NCI-H1105 (cell line): ENCODE measurements at places on chromosomes 3 and 15.

- DNase-seq, result no peak
Observed at GRCh38 chr3:47399531-47400270, 18.9 kb downstream of the PTPN23 start.

- no peak for DNase-seq
Observed at GRCh38 chr3:69008980-69009379, 4.5 kb downstream of the EOGT start.

GRCh38 chr3:190238871-190239270 is 83.4 kb downstream of the CLDN1 start:
- no peak for DNase-seq

- DNase-seq, result no peak
Observed at GRCh38 chr3:73727117-73727821, 102.5 kb upstream of the PDZRN3 start.

DNA sequence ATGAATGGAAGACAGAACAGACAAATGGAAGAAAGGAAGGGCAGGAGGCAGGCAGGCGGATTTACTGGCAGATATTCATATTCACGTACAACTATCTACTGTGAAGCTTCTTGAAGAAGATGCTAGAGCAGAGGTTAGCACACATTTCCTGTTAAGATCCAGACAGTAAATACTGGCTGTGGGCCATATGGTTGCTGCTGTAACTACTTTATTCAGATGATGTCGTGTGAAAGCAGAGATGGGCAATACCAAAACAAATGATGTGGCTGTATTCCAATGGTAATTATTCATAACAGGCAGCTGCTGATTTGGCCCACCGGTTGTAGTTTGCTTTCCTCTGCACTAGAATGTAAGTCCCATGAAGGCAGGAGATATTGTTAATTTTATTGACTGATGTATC is 115.7 kb upstream of the PRTG start:
- no peak for DNase-seq

DNA sequence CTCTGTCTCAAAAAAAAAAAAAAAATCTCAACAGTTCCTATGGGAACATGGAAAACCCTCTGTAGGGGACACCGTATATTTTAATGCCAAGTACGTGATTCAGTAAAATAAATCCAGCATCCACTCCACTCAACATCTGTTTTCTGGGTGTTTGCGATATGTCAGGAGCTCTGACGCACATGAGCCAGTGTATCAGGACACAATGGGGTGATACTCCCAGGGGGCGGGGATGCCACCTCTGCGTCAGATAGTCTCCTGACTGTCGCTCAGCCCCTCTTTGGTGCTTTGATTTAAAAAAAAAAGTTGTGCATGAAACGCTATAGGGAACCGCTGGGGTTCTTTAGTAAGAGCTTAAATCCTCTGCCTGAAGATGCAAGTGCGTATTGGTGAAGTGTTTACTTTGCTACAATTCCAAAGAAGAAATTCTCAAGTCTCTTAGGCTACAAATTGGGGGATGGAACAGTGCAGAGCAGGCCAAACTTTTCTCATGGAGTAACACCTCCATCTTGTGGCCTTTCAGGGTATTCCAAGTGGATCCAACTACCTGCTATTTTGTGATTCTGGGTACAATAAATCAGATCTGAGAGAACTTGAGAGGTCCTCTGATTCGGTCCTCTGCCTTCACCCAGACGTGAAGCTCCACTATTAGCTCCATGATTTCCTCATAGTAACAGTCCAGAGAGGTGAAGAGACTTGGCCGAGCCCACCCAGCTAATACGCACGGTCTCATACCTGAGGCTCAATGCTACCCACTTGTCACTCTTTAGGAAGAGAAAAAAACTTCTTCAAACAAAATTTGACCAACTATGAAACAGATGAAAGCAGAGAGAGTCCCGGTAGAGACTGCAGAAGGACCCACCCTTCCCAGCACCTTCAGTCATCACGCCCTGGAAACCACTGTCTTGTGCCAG is 9.3 kb upstream of the NR2E3 start:
- DNase-seq, result peak; percentile 53

- DNase-seq, result no peak
Observed at GRCh38 chr3:170038434-170039110, 777 bp downstream of the GPR160 start.

DNA sequence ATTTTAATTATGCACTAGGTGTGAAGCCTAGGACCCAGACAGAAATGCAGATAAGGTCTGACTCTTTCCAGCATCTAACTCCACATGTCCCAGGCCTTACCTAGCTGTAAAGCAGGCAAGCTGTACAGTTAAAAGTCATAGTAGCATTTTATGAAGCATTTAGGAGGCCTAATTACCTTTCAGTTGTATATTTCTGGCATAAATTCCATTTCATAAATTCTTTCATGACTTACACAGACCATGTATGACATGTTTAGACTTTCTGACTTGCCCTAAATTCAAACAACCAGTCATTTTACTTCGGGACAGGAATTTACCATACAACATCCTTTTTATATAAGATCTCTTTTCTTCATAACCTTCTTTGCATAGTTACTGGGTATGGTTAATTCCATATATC is 35.3 kb upstream of the THUMPD3 start:
- DNase-seq, result no peak

GRCh38 chr3:149243540-149243939 is 21.9 kb upstream of the CP start:
- DNase-seq, result no peak

- no peak for DNase-seq
Observed at GRCh38 chr15:52171386-52171785, 19.8 kb downstream of the GNB5 start.

GRCh38 chr3:38843898-38844297 is 27.9 kb upstream of the SCN10A start:
- no peak for DNase-seq

- no peak for DNase-seq
Observed at GRCh38 chr15:86911022-86911421, 831.4 kb downstream of the AGBL1 start.

GRCh38 chr15:66863390-66864085 is 161.5 kb downstream of the SMAD6 start:
- DNase-seq, result no peak

DNA sequence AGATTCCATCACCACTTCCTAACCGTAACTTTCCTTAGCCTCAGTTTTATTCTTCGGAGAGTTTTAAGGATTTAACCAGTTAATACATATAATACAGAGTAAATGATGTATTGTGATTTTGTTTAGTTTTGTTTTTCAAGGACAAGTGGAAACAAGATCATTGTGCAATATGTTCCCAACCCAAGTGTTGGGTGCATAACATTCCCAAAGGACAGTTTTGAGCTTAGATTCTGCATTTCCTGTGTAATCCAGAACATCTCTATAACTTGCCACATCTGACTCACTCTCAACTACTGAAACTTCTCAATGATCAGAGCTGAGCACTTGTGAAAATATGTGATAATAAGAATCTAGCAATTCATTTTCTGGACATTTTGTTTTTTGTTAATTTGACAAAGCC is 466.1 kb upstream of the PPP2R3A start:
- no peak for DNase-seq

- DNase-seq, result no peak
Observed at GRCh38 chr3:112394003-112394640, 61.2 kb downstream of the CD200 start.

DNA sequence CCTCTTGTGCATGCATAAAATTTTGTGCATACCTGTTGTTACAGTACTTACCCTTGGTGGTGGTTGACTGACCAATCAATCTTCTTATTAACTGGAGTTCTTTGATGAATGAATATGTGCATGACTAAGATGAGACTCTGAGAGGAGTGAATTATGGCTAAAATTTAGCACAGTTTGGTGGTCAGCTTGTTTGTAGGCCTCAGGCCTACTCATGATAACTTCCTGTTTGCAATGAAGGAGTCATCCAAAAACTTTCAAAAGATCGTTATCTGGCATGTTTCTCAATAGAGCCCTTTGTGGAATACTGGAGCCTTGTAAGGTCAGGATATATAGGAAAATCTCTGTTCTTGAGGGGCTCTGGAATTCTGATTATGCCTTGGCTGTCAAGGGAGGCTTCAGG is 66.5 kb downstream of the LEKR1 start:
- no peak for DNase-seq

GRCh38 chr15:101210058-101210457 is 41.8 kb downstream of the CHSY1 start:
- no peak for DNase-seq

- no peak for DNase-seq
Observed at GRCh38 chr3:88248658-88249057, 98.9 kb downstream of the C3orf38 start.

- no peak for DNase-seq
Observed at GRCh38 chr3:190534986-190535385, 21.1 kb downstream of the IL1RAP start.

DNA sequence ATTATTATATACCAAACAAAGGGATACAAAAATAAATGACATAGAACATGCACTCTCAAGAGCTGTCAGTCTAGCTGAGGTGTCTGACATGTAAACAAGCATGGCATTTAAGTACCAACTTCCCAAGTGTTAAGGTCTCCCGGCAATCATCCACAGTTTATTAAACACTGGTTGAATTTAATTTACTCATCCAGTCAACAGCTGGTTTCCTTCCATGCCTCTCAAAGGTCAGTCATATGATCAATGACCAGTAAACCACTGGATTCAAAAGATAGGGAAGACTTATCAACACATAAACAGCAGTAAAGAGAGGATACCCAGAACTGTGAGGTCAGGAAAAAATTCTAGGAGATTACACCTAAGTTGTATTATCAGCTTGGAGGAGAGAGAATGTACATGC is 80.4 kb downstream of the ADAM10 start:
- DNase-seq, result no peak

DNA sequence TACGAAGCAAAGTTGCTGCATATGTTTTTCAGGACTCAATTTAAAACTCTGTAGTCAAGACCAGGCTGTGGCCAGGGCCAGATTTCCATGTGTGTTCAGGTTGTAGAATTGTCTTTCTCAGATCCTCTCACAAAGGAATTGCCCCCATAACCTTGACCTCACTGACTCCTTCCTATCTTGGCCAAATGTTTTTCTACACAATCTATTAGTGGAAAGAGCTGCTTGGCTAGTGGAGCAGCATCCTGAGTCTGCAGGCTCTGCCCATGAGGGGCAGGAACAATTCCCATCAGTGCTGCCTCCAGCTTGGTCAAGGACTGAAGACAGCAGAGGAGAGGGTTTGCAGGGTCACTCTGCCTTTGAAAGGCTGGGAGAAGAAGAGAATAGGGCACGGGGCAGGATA is 6.9 kb upstream of the TBC1D21 start:
- no peak for DNase-seq

- DNase-seq, result no peak
Observed at GRCh38 chr15:100760357-100760903, 119.2 kb upstream of the ALDH1A3 start.
